Activated T-cell treated with anti-CD3 and anti-CD28 coated beads, Interleukin-2, amount 50 U/mL, for 1 hour (primary cell): ENCODE measurements at places on chromosomes 7 and 10.
A peak's percentile ranks its signal among the peaks of the same experiment; 100 is the strongest.

GRCh38 chr10:123103944-123104343, 31.8 kb upstream of the HMX3 start:
- no peak for DNase-seq

GRCh38 chr7:108079648-108080591, 50.2 kb downstream of the LAMB4 start:
- no peak for DNase-seq

- DNase-seq: peak; percentile 22
These were observed 1.1 kb downstream of the RADIL start for GRCh38 chr7:4882169-4883032.

DNA sequence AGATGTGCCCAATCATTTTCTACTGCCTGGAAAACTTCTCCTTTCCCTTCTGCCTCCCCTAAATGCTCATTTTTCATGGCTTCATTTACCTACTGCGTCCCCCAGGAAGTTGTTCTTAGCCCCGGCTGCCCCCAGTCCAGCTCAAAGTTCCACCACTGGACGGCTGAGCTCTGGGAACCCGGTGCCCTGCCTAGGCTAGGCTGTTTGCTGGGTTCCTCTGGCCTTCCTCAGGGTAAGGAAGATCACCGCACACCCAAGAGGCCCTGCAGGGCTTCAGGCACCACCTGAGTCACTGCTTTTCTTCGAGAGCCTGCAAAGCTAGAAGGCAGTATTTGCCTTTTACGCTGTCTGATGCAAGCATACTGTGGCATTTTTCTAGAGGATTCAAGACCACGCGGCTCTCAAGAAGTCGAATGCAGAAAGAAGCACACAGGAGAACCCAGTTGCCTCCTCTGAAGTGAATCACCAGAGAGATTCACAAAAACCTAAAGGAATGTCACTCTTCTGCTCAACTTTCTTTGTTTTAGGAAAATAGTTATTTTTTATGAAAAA, 46.7 kb upstream of the ZMIZ1 start:
- DNase-seq: no peak

GRCh38 chr7:127264219-127264618, 11.5 kb upstream of the GRM8 start:
- no peak for DNase-seq

DNA sequence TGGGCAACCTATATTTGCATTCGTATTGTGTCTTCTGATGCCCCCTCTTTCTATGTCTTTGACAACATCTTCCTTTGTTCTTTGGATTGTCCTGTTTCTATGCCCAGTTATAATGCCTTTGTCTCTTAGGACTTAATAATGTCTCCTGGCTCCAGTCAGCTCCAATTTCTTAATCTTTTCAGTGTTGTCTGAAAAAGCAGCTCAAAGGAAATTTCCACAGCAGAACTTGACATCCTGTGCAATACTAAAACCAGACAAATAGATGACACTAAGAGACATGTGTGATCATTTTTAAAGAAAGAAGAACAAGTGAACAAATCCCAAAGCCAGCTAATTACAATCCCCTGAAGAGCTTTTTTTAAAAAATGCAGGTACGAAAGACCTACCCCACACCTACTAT, 47.7 kb upstream of the RNF148 start:
- no peak for DNase-seq

DNA sequence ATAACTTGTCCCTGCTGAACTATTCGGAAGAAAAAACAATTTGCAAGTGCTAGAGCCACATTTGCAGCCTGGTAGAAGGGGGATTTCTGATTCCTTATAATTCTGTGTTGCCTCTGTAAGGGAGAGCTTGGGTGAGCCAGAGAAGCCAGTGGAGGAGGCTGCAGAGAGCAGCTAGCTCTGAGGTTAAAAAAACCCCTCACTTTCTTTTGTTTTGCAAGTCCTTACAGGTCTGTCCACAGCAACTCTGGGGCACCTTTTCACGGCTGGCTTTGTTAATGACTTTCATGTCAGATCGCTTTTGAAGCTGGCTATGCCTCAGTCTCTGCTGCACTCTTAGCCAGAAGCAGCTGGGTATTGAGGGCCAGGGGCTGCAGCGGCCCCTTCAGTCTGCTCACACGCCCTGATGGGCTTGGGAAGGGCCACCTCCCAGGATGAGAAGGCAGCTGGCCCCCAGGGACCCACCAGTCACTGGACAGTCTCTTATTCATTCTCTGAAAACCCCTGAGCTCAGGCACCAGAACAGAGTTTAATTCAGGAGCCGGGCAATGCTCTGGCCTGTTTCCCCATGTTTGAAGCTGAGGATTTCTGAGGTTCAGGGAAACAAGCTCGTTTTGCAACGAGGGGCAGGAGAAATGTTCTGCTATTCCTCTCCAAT, 30.9 kb downstream of the TRIM8 start:
- DNase-seq: no peak

DNA sequence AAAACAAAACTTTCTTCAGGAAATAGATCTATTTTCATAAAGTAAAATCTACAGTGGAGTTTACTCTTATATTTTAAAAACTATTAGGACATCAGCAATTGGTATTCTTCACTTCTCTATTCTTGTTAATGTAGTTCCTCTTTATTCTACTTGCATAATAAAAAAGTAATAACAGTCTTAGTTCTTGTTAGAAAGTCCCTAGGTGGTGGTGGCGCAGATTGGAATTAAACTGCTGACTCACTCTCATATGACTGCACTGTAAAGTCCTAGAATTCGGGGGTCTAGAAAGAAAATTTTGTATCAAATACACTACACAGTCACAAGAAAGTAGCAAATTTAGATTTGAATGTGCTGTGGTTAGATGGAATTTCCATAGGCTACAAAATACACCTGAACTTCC, 44.6 kb upstream of the TES start:
- no peak for DNase-seq

DNA sequence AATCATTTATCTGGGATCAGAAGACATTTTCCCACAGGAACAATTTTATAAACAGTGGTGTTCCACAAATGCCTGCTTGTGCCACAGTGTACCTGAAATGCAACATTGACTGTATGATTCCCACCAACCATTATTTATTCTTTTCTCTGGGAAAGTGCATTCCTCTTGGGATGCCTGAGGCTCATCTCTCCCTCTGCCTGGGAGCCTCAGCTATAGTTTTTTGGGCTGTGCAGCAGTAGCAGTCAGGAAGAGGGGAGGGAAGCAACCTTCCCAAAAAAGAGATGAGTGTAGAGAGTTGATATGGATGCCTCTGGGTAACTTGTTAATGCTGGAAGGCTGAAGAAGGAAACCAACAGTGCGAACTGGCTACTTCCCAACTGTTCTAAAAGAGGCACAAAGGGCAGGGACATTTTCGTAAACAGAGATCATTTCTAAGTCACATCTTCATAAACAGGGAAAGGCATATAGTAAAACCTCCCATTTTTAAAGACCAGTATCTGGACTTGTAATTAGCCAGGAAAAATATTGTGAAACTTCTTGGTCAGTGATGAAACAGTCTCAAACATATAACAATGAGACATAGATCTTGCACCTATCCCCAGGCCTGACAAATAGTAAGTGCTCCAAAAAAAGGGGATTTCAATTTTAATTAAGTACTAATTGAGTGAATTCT, 1.4 kb upstream of the CALD1 start:
- no peak for DNase-seq

DNA sequence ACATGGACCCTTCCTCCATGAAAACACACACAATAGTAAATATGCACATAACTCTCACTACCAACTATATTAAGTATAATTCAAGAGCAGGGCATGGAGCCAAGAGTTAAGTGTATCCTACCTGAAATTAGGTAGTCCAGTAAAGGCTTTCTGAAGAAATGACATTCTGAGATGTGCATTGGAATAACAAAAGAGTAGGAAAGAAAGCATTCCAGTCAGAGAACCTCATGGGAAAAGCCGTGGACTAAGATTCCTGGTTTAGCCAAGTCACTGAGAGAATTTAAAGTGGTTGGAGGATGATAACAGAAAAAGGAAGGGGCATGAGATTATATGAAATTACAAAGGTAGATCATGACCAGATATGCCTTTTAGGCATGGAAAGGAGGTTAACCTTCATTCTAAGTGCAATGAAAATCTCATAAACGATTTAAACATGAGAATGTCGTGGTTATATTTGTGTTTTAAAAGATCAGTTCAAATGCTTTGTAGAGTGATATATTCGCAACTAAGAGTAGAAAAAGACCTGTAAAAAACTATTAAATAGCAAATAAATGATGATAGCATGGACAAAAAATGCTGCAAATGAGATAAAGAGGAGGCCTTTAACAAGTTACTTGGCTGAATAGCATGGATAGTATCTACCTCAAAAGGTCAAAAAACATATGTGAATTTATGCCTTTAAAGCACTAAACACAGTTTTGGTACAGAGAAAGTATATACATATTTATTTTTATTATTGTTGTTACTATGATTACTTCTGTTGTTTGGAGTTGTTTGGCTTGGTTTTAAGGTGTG, 767.4 kb upstream of the GHITM start:
- no peak for DNase-seq

DNA sequence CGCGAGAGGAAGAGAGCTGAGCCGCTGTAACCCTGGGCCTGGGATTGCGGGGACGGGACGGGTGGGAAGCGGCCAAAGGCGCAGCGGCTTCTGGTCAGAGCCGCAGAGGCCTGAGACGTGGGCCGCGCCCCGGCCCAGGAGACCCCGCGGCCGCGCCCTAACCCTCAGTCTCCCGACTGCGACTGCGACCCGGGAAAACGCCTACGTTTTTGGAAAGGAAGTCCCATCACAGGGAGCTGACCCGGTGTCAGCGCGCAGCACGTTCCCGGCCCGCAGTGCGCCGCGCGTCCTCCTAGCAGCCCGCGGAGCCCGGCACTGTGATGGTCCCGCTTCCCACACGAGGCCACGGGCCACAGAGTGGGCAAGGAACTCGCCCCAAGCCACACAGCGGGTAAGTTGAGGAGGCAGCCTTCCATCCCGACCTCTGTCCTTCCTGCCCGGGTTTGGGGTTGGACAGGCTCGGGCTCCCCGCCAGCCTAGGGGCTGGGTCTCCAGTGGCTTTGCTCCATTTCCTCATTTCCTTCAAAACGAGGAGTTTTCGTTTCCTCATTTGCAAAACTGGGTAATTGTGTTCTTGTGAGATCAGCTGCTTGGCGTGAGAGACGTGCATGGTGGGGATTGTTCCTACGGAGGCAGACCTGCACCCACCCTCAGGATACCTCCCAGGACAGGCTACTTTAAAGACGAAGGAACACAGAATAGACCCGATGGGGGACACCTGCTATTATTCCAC, 1.2 kb downstream of the GPNMB start:
- no peak for DNase-seq

DNA sequence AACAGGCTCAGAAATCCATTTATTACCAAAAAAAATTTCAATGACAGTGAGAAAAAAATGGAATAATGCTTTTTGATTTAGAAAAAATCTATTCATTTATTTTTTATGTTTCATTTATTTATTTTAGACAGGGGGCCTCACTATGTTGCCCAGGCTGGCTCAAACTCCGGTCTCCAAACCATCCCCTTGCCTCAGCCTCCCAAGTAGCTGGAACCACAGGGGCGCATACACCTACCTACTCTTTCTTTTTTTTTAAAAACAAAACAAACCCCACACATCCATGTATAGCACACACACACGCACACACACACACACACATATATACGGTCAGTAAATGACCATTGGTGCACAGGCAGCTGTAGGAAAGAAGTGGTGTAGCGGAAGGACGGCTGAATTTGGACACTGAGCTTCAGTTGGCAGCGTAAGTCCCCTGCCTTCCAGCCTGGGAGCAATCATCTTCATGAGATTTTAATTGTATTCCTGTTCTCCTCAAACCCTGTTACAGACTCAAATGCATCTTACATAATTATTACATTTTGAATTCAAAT, 28.8 kb downstream of the ARL4A start:
- no peak for DNase-seq

GRCh38 chr10:52105301-52105700, 208.8 kb upstream of the DKK1 start:
- DNase-seq: no peak

DNA sequence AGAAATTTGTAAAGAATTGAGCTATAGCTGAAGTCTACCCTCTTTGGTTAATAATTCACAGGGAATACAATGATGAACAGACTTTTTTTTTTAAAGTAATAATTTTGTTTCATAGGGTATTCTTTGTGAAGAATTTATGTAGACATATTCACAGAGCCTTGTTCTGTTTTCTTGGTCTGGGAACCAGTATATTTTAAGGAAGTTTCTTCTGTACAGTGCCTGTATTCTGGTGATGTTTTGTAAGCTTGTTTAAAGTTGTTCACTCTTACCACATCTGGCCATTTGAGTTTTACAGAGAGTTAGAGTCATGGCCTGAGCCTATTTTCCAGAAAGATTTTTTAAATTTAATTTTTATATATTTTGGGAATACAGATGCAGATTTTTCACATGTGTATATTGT, 70.3 kb downstream of the CCSER2 start:
- DNase-seq: no peak

DNA sequence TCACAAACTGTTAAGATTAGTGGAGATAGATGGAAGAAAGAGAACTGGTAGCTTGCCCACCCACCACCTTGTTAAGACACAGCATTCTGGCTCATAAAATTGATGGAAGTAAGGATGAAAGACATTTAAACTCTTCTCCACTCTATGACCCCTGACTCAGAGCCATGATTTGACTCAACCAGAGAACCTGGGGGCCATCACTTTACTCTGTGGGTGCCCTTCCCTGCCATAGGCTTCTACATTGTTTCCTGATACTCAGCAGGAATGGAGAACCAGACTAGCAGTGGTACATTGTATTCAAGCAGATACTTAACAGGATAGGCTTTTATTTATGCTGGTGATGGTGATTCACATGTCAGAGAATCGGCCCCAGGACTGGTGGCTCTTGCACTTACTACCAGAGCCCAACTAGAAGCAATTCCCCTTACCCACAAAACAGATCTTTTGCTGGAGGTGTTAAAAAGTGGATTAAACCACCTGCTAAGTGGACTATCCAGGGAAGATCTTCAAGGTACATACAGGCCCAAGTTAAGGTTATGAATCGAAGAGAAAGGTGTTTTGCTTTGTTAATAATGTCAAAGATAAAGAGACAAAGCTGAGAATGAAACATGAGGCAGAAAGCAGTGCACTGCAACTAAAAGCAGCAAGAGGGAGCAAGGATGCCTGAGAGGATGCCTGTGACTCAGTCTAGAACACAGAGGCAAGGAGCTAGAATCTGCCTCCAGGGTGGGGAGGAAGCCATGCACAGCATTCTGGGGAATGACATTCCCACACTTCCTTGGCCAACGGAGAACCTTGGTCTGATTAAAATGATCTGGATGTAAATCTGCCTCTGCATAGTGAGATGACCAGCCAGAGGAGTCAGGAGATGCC, 36.0 kb upstream of the GLI3 start:
- DNase-seq: no peak

GRCh38 chr7:42877862-42878261, 34.0 kb downstream of the C7orf25 start:
- DNase-seq: no peak

- DNase-seq: no peak
These were observed 95.1 kb upstream of the FZD1 start for GRCh38 chr7:91168871-91169829.

DNA sequence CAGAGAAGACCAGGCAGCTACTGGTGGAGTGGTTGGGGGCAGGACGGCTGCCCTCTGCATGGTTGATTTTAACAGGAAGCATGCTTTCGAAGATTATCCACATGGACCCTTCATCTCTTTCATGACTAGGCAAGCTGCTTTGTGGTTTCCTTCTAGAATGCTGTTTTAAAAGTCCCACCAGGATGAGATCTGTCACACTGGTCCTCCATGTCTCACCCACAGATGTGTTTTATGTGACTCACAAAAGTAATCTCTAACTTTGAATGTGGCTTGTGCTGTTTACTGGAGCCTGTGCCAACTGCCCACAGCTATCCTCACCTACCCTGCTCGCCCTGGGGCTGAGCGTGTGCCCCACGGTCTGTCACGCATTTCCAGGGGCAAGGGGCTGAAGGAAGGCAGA, 188.8 kb downstream of the GFRA1 start:
- no peak for DNase-seq
